ENCODE measurements at places on chromosomes 7 and 10. TPM values are rescaled to one million over a fixed set of nuclear protein-coding genes. Genes with fewer than 3 reads are reported as not detected.
A peak's percentile ranks its signal among the peaks of the same experiment; 100 is the strongest.

- DNase-seq: no peak
- no peaks in the 10 kb centered on the region for H3K27me3 ChIP-seq
- H3K4me1 ChIP-seq: peaks cover 16% of the 10 kb centered on the region
Measured at GRCh38 chr10:85638797-85639196, 727.8 kb downstream of the GRID1 start.

DNA sequence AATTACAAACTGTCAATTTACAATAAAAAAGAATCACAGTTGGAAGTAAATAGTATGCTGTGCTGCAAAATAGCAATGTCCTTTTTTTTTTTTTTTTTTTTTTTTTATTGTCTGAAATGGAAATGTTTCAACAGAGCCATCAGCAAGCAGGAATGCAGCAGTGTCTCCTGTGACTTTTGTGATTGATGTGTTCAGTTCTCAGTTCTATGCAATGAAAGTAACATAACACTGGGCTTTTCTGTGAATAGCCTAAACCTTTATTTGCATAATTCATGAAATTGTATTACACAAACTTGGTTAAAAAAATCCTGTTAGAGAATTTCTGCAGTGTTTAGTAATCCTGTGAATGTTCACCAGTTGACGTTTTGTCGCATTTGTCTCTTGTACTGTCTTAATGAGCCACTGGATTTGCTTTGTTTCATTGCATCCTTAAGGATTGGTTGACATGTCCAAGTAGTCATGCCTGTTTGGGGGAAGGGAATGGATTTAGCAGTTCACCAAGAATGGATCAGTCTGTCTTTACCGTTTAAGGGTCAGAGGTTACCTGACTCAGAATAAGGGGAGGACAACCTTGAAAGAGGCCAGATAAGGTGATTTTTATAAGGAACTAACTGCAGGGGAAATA is 192.7 kb downstream of the MLLT10 start:
- peaks cover 10% of the 10 kb centered on the region for H3K4me1 ChIP-seq
- no peak overlapping the region for H3K4me3 ChIP-seq
- H3K36me3 ChIP-seq: no peaks in the 10 kb centered on the region
- H3K27ac ChIP-seq: no peak overlapping the region

DNA sequence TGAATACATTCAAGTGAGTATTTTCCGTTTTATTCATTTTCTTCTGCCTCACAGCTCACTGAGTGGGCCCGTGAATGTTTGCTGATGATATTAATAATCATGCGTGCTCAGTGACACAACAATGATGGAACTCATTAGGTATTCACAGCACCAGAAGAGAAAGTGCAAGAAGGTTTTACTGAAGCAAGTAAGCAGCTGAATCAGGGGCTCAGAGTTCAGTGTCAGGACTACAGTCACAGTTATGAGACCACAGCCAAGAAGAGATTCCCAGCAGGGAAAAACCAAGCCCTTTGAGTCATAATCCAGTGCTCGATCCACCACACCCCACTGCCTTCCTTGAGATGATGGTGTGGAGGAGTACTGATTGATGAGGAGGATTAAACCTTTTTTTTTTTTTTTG is 247.4 kb downstream of the KIAA1217 start:
- no peaks in the 10 kb centered on the region for H3K27me3 ChIP-seq
- peak overlapping the region; percentile 75 for H3K27ac ChIP-seq
- no peak overlapping the region for H3K4me3 ChIP-seq
- H3K36me3 ChIP-seq: no peaks in the 10 kb centered on the region
- no peak for DNase-seq

The CRYGN gene
- not detected for total RNA-seq

DNA sequence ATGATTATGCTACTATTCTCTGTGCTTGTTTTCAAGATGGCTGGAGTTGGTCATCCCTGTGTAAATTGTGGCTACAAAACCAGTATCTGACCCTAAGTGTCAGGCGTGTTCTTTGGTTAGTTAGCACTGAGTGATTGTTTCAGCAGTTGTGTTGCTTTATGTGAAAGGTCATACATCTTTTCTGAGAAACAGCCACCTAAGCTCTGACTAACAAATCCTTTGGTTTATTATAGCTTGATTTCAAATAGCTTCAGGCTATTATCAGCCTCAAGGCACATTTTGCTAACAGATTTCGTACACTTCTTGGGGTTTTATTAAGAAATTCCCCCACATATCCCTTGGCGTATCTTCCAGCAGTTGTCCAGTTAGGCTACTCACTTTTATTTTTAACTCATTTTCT is 4.8 kb upstream of the ADRB1 start:
- H3K4me1 ChIP-seq: peaks cover 19% of the 10 kb centered on the region
- H3K36me3 ChIP-seq: no peaks in the 10 kb centered on the region
- no peaks in the 10 kb centered on the region for H3K27me3 ChIP-seq
- no peak overlapping the region for H3K4me3 ChIP-seq
- DNase-seq: no peak
- H3K27ac ChIP-seq: peak overlapping the region; percentile 17

GRCh38 chr10:76408646-76409045 is 977.2 kb downstream of the LRMDA start:
- no peaks in the 10 kb centered on the region for H3K36me3 ChIP-seq
- no peak for DNase-seq
- no peak overlapping the region for H3K4me3 ChIP-seq
- no peaks in the 10 kb centered on the region for H3K4me1 ChIP-seq
- H3K27me3 ChIP-seq: no peaks in the 10 kb centered on the region
- no peak overlapping the region for H3K27ac ChIP-seq

DNA sequence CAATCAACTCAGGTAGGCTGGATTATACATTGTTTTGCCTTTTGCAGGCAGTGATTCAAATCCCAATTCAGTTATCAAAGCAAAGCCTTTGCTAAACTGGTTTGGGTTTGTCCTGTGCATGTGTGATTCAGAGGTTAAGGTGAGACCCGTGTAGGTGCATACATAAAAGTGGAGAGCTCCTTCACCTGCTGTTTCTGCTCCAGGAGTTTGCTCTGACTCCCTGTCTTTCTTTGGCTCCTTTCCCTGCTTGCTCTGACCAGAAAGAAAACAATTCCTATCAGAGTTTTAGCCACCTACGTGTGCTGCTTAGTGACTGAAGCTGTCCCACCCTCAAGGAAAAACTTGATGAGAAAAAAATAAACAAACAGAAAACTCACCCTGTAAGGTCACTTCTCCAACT is 101.1 kb downstream of the TPST1 start:
- no peak overlapping the region for H3K4me3 ChIP-seq
- H3K27me3 ChIP-seq: no peaks in the 10 kb centered on the region
- no peaks in the 10 kb centered on the region for H3K36me3 ChIP-seq
- DNase-seq: no peak
- peak overlapping the region; percentile 42 for H3K27ac ChIP-seq

DNA sequence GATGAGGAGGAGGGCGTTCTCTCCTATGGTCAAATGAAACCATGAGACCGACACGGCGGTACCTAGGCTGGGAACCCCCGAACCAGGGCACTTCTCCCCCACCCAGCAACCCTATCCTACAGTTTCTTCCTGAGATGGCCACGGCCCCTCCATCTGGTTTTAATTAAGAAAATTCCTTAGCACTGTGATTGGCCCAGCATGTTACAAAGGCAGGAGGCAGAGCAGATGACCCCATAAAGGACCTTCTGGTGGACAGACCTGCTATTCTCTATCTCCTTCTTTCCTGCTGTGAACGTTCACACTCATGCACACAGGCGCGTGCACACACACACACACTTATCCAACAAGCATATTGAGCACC is 129.4 kb downstream of the RGS10 start:
- peaks cover 63% of the 10 kb centered on the region for H3K4me1 ChIP-seq
- H3K27me3 ChIP-seq: no peaks in the 10 kb centered on the region
- no peak overlapping the region for H3K4me3 ChIP-seq
- no peak for DNase-seq
- H3K36me3 ChIP-seq: no peaks in the 10 kb centered on the region

The SORCS1 gene
- 1.4 TPM for total RNA-seq

The FAM25A gene
- 57.1 TPM for total RNA-seq

- H3K36me3 ChIP-seq: no peaks in the 10 kb centered on the region
- peaks cover 29% of the 10 kb centered on the region for H3K27me3 ChIP-seq
- no peak for DNase-seq
- peaks cover 6% of the 10 kb centered on the region for H3K4me1 ChIP-seq
- H3K27ac ChIP-seq: no peak overlapping the region
Measured at GRCh38 chr7:128904381-128905197, 5.9 kb downstream of the KCP start.

- no peak for DNase-seq
- no peak overlapping the region for H3K27ac ChIP-seq
- no peak overlapping the region for H3K4me3 ChIP-seq
- H3K27me3 ChIP-seq: no peaks in the 10 kb centered on the region
Measured at GRCh38 chr10:90148116-90148855, 446.9 kb downstream of the KIF20B start.

The AZGP1 gene
- total RNA-seq: 0.19 TPM

- no peak overlapping the region for H3K27ac ChIP-seq
- no peak overlapping the region for H3K4me3 ChIP-seq
- no peak for DNase-seq
- H3K27me3 ChIP-seq: no peaks in the 10 kb centered on the region
- no peaks in the 10 kb centered on the region for H3K4me1 ChIP-seq
Measured at GRCh38 chr10:101968286-101968939, 87.6 kb downstream of the ARMH3 start.

GRCh38 chr10:116683166-116683565 is 59.2 kb downstream of the HSPA12A start:
- H3K27me3 ChIP-seq: no peaks in the 10 kb centered on the region
- no peak overlapping the region for H3K27ac ChIP-seq
- H3K4me3 ChIP-seq: no peak overlapping the region
- H3K36me3 ChIP-seq: no peaks in the 10 kb centered on the region

GRCh38 chr7:24914465-24914859 is 65.5 kb downstream of the OSBPL3 start:
- no peaks in the 10 kb centered on the region for H3K4me1 ChIP-seq
- no peaks in the 10 kb centered on the region for H3K36me3 ChIP-seq
- no peak overlapping the region for H3K4me3 ChIP-seq
- no peak for DNase-seq

GRCh38 chr7:82263920-82264782 is 179.4 kb downstream of the CACNA2D1 start:
- H3K36me3 ChIP-seq: no peaks in the 10 kb centered on the region
- H3K27ac ChIP-seq: no peak overlapping the region
- no peaks in the 10 kb centered on the region for H3K27me3 ChIP-seq
- H3K4me1 ChIP-seq: no peaks in the 10 kb centered on the region
- no peak for DNase-seq

The NPTX2 gene
- total RNA-seq: 1.6 TPM

The HNRNPA2B1 gene
- 256 TPM for total RNA-seq

GRCh38 chr7:107077699-107078516 is 33.4 kb downstream of the PRKAR2B start:
- no peak overlapping the region for H3K4me3 ChIP-seq
- H3K4me1 ChIP-seq: no peaks in the 10 kb centered on the region
- no peak for DNase-seq
- no peak overlapping the region for H3K27ac ChIP-seq
- H3K36me3 ChIP-seq: no peaks in the 10 kb centered on the region

The ZNF853 gene
- total RNA-seq: 9.3 TPM

- no peak overlapping the region for H3K4me3 ChIP-seq
- H3K27ac ChIP-seq: no peak overlapping the region
- H3K36me3 ChIP-seq: no peaks in the 10 kb centered on the region
- no peaks in the 10 kb centered on the region for H3K27me3 ChIP-seq
- DNase-seq: no peak
- H3K4me1 ChIP-seq: peaks cover 35% of the 10 kb centered on the region
Measured at GRCh38 chr10:58175990-58176900, 91.4 kb downstream of the IPMK start.

DNA sequence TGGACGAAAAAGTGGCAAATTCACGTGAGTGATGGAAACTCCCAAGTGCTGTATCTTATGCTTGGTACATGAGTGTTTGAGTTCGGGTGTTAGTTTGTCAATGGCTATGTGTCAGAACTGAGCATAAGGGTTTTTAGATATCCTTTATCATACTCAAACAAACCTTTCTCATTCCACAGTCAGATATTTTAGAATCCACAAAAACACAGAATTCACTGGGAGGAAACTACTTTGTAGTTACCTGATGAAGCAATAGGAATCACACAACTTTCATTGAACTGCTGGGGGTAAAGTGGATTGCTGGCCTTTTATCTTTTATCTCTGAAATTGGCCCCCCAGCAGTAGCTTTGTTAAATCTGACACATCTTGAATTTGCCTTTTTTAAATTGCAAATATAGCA is 64.0 kb downstream of the DKK1 start:
- no peak overlapping the region for H3K27ac ChIP-seq
- no peaks in the 10 kb centered on the region for H3K4me1 ChIP-seq
- H3K4me3 ChIP-seq: no peak overlapping the region

DNA sequence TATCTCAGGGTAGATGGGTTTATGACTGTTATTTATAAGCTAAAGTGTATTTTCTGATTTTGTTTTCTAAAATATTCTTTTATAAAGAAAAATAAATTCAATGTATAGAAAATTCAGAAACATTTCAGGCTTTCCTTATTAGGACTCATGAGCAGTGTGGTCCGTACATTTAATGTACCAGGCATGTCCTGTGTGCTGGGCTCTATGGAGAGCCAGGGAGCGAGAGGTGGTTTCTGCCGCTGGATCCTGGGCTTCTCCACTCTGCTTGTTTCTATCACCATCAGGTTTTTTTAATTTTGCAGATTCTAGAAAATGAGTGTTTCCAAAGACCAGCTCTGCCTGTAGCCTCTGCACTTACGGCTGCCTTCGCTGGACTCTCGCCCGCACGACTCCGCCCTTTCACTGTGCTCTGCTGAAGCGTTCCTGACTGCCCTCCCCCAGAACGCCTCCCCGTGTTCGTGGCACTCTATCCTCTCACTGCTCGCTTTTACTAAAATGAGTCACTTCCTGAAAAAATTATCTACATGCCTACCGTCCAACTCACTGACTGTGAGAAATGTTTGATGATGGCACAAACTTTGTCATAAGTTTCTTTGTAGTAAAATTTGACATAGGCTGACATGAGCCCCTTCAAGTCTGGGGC is 188.5 kb downstream of the ZMYND11 start:
- H3K27ac ChIP-seq: peak overlapping the region; percentile 73
- H3K27me3 ChIP-seq: no peaks in the 10 kb centered on the region
- no peak for DNase-seq
- no peaks in the 10 kb centered on the region for H3K36me3 ChIP-seq

- no peaks in the 10 kb centered on the region for H3K4me1 ChIP-seq
- H3K27me3 ChIP-seq: no peaks in the 10 kb centered on the region
- H3K4me3 ChIP-seq: no peak overlapping the region
- DNase-seq: no peak
- no peak overlapping the region for H3K27ac ChIP-seq
- H3K36me3 ChIP-seq: no peaks in the 10 kb centered on the region
Measured at GRCh38 chr7:70544016-70544415, 587.9 kb upstream of the GALNT17 start.

The NPSR1 gene
- not detected for total RNA-seq

The TNS3 gene
- 6.6 TPM for total RNA-seq

The WNT8B gene
- not detected for total RNA-seq

Measured in esophagus squamous epithelium (tissue), 5 donors.